Mesothelial cell of epicardium (in vitro differentiated cells): ENCODE measurements at places on chromosomes 7 and 10. TPM values are rescaled to one million over a fixed set of nuclear protein-coding genes. Genes with fewer than 3 reads are reported as not detected.
A peak's percentile ranks its signal among the peaks of the same experiment; 100 is the strongest.

DNA sequence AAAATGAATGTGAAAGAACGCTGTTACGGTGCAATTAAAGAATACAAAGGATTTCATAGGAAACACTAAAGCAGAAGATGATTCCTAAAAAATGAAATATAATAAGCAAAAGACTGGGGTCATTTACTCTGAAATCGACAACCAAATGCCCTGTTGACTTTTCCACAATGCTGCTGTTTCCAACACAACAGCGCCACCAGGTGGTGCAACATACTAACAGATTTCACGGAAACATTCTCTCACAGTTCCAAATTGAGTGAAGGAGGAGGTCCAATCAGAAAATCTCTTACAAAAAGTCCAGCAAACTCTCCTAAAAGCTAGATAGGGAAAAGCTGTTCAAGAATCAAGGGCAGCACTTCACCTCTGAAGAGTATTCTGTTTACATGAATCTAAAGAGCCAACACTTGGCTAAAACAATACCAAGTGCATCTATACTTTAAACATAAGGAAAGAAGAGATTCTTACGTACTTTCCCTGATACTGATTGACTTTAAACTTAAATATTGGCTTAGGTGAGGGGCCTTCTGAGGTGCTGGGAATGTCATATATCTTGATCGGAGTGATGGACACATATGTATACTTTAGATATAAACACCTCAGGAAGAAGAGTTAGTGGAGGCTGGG is 55.9 kb downstream of the UPF2 start:
- DNase-seq, result peak; percentile 57

- DNase-seq, result no peak
Observed at GRCh38 chr10:98832738-98833137, 386.0 kb upstream of the HPS1 start.

ITPRID1 gene
- not detected in 3 replicates for total RNA-seq

DNA sequence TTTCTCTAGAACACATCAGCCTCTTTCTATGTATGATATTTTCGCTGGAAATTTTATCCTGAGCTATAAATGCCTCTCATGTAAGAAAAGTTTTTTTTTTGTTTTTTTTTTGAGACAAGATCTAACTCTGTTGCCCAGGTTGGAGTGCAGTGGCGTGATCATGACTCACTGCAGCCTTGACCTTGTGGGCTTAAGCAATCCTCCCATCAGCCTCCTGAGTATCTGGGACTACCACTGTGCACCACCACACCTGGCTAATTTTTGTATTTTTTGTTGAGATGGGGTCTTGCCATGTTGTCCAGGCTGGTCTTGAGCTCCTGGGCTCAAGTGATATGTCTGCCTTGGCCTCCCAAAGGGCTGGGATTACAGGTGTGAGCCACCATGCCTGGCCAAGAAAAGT is 80.4 kb downstream of the ADK start:
- no peak for DNase-seq

DNA sequence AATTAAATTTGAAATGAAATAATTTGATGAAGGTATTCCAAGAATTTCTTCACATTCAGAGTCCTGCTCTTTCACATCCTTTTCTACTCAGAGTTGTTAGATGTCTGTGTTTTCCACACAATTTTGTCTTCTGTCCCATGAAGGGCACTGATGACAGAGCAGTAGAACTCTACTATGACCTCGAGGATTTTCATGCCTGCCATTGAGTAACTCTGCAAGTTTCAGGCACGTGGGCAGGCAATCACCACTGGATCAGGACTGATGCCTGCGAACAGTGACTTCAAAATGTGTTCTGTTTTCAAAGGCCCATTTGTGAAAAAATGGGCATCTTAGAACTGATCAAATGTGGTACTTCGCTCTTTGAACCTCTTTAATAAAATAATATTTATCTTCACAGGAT is 91.1 kb downstream of the CDK6 start:
- DNase-seq, result no peak

GRCh38 chr10:17585016-17585415 is 32.2 kb downstream of the HACD1 start:
- DNase-seq, result no peak

LBX1 gene
- not detected in 3 replicates for total RNA-seq

GRCh38 chr7:114109304-114109703 is 190.5 kb upstream of the PPP1R3A start:
- no peak for DNase-seq

- no peak for DNase-seq
Observed at GRCh38 chr10:4250587-4250887, 465.5 kb upstream of the KLF6 start.

- DNase-seq, result no peak
Observed at GRCh38 chr10:13271552-13272163, 28.2 kb downstream of the PHYH start.

DNA sequence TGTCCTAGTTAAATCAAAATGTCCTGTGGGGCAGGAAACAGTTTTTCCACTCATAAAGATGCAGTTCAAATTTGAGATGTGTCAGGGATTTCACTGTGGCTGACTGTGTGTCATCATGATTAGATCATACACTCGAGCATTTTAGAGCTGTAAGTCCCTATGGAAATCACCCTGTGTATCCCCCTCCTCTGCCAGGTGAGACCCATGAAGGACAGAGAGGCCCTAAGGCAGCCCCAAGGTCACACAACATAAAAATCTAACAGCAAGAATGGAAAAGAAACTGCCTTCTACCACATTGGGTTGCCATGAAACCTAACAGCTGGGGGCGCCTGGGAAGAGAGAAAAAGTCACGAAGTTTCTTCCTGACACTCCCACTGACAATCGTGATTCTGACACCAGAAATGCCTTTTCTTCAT is 135.8 kb downstream of the KCNMA1 start:
- no peak for DNase-seq

DNA sequence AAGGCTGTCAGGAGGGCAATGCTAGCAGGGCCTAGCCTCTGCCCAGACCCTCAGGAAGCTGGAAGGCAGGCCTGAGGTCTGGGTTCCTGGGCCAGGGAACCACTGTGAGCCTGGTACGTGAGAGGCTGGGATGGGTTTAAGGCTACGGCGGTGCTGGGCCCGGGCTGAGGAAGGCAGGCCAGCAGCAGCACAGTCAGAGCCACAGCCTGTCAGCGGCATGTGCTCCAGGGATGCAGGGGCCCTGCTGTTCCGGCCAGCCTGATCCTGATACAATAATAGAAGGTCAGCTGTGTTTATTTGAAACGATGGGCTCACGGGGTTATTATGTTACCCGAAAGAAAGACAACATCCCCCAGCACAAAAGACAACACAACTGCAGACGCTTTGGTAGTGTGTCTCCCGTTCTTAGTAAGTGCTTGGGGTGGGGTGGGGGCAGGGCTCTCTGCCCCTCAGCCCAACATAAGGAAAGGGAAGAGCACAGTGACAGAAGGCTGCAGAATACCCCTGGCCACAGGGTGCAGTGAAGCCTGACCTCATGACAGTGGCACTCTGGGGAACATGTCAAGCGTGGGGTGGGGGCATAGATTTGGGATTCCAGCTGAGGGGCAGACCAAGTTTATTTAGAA is 95.0 kb downstream of the COL13A1 start:
- DNase-seq, result no peak

GRCh38 chr7:42250411-42250810 is 13.4 kb upstream of the GLI3 start:
- no peak for DNase-seq

DNA sequence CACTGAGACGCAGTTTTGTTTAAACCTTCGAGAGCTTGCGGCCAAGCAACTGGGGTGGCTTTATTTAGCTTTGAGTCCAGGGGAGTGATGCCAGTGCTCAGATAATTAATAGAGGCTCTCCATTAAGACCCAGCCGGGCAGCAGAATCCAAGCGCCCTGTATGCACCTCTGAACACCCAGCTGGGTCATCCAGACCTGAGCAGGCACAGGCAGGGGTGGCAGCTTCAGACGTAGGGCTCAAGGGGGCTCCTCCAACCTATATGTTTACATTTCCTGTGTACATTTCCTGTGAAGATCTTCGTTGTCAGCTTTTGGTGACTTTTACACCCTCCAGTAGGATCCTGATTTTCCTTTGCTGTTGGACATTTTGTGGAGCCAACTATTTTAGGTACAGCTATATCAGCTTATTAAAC is 719.5 kb downstream of the LRMDA start:
- no peak for DNase-seq

DNA sequence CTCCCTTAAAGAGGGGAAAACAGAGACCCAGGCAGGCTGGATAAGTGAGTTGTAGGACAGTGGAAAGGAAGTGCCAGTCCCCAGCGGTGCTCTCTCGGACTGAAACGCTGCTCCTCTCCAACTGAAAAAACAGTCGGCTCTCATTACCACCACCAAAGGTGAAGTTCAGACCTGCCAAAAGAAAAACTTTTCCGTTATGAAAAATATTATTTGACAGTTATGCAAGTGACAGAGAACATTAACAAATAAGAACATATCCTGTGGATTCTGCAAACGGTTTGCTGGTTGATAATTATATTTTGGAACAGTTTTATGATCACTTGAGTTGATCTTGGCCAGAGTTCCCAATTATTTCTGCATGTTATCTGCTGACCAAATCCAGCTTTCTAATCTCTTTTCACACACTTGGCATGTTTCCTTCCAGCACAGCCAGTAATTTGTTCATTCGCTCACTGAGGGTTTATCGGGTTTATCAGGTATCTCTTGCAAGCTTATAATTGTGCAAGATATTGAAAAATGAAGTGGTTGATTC is 82.6 kb downstream of the PTPRE start:
- DNase-seq, result no peak

GPC2 gene
- 49.8 to 50.6 TPM (median 50.0 TPM) in 3 replicates for total RNA-seq

TMEM225B gene
- total RNA-seq, result 2.5 to 3.6 TPM (median 3.2 TPM) in 3 replicates

PLEKHS1 gene
- total RNA-seq, result not detected in 3 replicates

DNA sequence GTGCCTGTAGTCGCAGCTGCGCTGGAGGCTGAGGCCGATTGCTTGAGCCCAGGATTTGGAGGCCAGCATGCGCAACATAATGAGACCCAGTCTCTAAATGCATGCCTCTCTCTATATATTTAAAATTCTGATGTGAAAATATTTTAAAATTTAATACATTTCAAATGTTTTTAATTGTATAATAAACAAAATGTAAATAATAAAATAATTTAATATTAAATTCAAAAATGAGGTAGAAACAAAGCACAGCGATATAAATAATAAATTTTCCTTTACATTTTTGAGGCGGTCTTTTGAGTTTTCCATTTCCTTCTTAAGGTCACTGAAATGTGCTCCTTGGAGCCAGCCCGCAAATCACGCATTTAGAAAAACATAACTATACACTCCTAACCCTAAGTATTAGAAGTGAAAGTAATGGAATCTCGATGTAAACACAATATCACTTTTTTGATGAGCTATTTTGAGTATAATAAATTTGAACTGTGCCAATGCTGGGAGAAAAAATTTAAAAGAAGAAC is 523 bp upstream of the CDK1 start:
- no peak for DNase-seq

DNA sequence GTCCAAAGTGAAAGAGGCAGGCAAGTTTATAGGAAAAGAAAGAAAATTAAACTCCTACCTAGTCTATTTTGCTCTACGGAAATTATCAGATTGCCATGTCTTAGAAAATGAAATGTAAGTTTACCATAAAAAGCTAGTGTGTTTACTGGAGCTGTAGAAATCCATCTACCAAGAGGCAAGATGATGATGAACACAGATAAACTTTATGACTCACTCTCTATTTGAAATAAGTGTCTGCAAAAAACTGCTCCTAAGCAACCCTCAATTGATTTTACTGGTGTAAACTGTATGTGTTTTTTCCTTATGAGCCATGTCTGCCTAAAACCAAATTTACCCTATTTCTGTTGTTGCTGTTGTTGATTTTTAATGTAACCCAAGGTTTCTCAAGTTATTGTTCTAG is 73.8 kb upstream of the TMEM106B start:
- DNase-seq, result no peak
